Memory B cell (primary cell): ENCODE measurements at places on chromosomes 3 and 15.

- DNase-seq: no peak
Observed at GRCh38 chr3:112799946-112800345, 46.7 kb downstream of the CD200R1L start.

DNA sequence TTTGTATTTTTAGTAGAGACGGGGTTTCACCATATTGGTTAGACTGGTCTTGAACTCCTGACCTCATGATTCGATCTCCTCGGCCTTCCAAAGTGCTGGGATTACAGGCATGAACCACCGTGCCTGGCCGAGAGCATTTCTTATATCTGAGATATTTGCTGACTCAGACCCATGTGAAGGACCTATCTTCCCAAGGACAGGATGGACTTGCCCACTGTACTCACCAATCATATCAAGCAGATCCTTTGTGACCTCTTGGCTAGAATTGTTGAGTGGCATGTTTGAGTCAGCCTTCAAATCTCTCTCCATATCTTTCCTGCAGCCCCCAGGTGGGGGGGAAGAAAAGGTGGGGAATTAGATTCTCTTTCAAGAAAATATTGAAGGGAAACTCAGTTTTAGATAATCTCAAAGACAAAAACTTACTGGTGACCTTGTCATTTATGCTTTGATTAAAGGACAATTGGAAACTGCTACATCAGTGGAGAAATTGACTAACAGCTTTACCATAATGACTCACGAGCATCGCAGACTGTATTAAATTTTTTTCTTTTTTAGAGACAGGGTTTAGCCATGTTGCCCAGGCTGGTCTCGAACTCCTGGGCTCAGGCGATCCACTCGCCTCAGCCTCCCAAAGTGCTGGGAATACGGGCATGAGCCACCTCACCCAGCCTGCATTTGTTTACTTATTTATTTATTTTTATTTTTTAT lies 3.1 kb downstream of the C3orf62 start:
- no peak for DNase-seq

DNA sequence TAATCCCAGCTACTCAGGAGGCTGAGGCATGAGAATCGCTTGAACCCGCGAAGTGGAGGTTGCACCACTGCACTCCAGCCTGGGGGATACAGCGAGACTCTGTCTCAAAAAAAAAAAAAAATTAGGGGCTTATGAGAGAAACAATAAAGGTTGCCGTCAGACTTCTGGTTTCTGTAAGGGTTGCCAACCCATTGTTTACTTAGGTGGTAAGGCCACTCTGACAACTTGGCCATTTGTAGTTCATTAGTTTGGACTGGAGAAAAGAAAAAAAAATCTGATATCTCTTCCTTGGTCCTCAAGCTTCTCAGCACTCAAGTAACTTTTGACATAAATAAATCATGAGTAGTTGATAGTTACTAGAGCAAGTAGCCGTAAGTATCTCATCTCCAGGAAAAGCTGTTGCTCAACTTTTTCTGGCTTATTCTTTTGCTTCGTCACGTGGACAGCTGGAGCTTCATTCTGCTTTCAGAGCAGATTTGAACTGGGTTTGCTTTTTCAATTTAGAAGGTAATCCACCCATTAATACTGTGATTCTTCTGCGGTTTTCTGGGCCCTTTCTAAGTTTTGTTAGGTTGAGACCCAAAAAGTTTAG lies 9.4 kb downstream of the SNX1 start:
- no peak for DNase-seq

GRCh38 chr3:151768393-151768930 lies 34.7 kb downstream of the AADACL2 start:
- DNase-seq: no peak

GRCh38 chr3:61666615-61667330 lies 105.4 kb downstream of the PTPRG start:
- DNase-seq: no peak
